ENCODE measurements at places on chromosomes 2 and 18.

DNA sequence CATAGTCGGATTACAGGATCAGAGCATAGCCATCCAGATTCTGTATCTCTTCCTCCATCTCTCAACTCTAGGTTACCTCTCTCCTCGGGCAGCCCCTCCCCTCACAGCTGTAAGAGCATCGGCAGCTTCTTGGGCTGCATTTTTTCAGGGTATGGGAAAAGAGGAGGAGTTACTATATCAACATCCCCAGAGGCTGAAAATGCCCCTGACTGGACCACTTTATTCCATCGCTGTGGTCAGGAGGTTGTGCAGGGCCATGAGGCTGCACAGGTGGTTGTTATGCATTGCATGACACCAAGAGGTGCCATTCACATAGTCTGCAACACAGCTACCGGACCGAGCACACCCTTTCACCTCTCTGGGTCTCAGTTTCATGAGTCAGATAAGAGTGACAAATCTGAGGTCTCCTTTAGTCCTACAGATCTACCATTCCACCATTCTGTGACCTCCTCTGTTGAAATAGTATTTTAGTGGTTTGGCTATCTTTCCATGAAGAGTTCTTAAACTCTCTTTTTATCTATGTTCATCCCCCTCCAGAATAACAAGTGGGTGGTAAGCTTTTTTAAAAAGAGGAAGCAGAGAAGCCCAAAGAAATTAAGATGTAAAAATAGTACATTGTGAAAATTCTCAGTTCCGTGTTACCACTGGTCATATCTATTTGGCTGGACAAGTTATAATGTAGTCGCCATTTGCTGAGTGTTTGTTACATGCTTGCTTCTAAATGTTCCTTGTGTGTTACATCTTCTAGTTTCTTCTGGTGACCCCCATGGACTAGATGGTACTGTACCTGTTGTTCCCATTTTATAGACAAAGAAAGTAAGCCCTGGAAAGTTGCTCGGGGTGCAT lies 56.6 kb upstream of the SLC1A4 start:
- DNase-seq, result no peak

- DNase-seq, result peak; percentile 50
These were observed 57.5 kb downstream of the ZRANB3 start for GRCh38 chr2:135473567-135473966.

DNA sequence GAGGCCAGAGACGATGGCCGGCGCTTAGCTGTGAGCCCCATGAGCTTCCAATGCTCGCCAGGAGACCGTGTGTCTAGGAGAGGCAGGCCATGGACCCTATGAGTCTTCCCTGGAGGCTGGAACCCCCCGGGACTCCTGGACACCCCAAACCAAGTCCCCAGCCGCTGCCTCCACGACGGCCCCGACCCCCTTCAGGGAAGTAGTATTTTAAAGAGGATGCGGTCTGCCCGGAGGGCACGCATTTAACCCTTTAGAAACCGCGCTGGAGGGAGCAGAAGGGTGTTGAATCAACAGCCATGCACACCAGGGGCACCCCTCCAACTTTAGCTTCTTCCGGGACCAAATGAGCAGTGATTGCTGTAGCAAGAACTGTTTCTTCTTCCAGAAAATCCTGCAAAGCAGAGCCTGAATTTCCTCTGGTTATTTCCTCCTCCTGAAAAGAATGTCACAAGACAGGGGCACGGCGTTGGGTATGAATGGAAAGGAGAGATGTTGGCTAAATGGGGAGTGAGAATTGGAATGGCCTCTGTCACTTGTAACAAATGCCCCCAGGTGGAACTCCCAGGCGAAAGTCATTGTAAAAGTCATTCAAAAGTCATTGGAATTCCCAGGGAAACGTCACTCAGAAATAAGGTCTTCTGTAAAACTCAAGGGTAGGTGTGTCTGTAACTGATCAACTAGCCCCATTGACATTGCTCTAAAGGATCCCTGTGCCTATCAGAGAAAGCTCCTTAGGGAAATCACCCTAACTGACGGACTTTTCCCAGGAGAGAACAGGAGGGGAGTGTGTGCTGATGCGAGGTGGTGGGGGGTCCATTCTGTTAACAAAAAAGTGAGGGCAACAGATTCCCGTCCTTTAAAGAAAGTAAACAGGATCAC lies 5.8 kb upstream of the GBX2 start:
- no peak for DNase-seq

- DNase-seq, result no peak
These were observed 19.5 kb downstream of the SLC20A1 start for GRCh38 chr2:112665113-112665780.

- DNase-seq, result no peak
These were observed 102.3 kb downstream of the MAPK4 start for GRCh38 chr18:50662177-50662576.

GRCh38 chr18:79519751-79520477 lies 124.2 kb downstream of the NFATC1 start:
- no peak for DNase-seq

GRCh38 chr18:78965917-78966792 lies 13.5 kb upstream of the SALL3 start:
- DNase-seq, result no peak

- DNase-seq, result no peak
These were observed 95.7 kb downstream of the USP40 start for GRCh38 chr2:233470839-233471238.

GRCh38 chr2:164655336-164655735 lies 34.1 kb upstream of the GRB14 start:
- DNase-seq, result no peak

- DNase-seq, result no peak
These were observed 3.0 kb upstream of the UGT1A9 start for GRCh38 chr2:233668605-233669260.

GRCh38 chr2:30716123-30716900 lies 90.9 kb downstream of the CAPN13 start:
- no peak for DNase-seq

GRCh38 chr2:99520813-99521212 lies 31.0 kb upstream of the REV1 start:
- no peak for DNase-seq

DNA sequence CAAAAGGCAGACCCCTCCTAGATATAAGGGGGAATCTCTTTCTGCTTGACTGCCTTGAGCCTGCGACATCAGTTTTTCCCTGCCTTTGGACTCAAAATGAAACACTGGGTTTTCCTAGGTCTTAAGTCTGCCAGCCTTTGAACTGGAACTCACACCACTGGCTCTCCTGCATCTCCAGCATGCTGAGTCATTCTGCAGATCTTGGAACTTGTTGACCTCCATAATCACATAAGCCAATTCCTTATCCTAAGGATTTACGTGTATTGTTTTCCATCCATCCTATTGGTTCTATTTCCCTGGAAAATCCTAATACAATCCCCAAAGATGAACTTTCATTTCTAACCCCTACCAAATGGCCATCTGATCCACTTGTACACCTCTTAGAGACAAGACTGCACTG lies 88.0 kb downstream of the AFF3 start:
- DNase-seq, result no peak

- no peak for DNase-seq
These were observed 54.4 kb downstream of the EPHA4 start for GRCh38 chr2:221517696-221518151.

- no peak for DNase-seq
These were observed 2.4 kb downstream of the LRRC30 start for GRCh38 chr18:7233134-7233810.

DNA sequence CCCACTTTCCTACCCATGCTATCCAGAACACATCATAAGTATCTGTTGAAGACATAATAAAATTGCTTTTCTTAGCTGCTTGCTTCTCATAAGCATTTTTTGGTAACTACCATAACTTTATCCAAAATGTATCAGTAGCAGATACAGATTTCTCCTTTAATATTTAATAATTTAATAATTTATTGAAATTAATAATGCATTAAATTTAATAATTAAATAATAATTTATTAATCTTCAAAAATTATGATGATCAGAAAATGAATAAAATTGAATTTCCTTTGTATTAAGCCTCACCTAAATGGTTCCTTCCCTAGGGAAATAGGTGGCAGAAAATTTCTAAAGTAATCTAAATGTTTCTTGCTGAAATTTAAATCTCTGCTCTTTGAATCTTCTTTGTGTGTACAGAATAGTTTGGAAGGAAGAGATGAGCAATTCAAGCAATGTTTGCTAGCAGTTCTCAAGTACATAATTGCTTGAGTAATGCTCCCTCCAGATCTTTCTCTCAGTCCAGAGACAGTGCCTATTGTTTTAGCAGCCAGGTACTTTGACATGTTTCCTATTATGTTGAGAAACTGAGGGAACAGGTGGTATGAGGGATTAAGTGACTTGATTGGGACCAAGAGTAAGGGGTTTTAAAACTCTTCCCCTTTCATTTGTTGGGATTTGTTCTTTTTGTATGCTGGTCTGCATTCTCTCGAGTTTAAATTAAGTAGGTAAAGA lies 123.1 kb upstream of the CYP26B1 start:
- DNase-seq, result no peak

- no peak for DNase-seq
These were observed 193.2 kb upstream of the MEX3C start for GRCh38 chr18:51390702-51391101.

DNA sequence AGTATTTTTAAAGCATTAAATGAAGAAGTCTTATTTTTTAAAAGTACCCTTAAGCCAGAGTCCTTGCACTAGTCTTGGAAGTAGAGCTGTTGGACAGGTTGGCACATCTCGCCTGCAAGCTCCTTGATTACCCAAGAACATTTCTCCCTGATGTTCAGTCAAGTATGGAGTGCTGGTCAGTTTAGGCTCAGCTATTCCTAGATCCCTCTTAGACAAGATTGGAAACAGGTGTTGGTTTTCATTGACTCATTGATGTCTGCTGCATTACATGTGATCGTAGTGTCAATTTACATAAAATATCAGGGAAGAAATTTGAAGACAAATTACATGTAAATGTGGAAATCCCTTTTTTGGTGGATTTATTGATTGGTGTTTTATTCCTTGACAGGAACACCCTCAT lies 170.4 kb downstream of the ZNF407 start:
- DNase-seq, result no peak

- no peak for DNase-seq
These were observed 275.9 kb upstream of the TCF4 start for GRCh38 chr18:55863876-55864275.

DNA sequence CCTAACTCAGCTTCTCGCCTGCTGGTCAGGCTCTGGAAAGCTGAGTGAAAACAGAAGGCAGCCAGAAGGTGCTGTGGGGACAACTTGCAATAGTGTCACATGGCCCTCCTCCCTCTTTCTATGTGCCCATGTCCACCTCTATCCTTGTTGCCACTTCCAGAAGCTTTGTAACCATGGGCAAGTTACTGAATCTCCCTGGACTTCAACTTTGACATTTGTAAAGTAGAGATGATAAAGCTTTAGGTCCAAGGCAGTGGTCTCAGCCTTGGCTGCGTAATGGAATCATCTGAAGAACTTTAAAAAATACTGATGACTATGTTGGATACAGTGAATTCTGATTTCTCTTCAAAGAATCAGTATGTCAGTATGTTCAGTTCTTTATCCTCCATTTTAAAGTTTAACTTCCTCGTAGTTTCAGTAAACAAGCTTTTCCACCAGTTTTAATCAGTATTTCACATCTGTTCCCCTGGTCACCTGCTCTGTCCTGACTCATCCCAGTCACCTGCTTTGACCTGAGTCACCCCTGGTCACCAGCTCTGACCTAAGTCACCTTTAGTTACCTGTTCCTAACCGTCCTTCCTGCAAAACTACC lies 245.2 kb upstream of the STON1 start:
- DNase-seq, result no peak
